ENCODE measurements at places on chromosomes 2 and 18.

DNA sequence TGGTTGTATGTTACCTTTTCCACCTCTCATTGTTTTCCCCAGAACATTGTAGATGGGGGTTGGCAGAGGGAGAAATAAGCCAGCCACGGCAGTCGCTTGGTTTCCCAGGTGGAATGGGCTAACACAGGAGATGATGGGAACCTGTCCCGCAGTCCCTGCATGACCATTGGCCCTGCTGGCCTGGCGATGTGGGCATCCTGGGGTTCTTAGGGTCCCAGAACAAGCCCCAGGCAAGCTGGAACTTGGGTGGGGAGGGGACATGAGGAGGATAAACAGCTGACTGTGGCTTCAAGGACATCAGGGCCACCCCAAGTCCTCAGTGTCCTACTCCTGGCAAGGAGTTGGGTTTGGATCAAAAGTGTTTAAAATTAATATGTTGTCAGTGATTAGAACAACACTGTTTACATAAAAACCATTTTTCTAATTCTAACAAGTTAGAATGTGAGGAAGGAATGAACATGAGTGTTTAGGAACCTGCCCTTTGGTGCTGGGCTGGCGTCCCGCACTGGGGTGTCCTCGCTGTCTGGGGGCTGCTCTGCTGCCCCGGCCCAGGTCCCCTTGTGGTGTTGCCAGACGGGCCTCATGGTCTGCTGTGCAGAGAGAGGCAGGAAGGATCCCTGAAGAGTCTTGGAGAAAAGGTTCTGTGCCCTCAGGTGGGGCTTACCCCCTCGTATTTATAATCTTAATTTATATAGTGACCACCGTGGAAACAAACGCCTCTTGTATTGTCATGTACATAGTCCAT lies 95.1 kb downstream of the USP40 start:
- DNase-seq = no peak

GRCh38 chr18:41486575-41486974 lies 468.5 kb upstream of the PIK3C3 start:
- no peak for DNase-seq

GRCh38 chr18:42850174-42851083 lies 265.1 kb downstream of the RIT2 start:
- no peak for DNase-seq

GRCh38 chr2:46674488-46674887 lies 195.1 kb downstream of the TMEM247 start:
- no peak for DNase-seq

- DNase-seq = no peak
Measured at GRCh38 chr2:171479154-171479814, 43.0 kb upstream of the CYBRD1 start.
